ENCODE measurements at places on chromosomes 12 and 14.

DNA sequence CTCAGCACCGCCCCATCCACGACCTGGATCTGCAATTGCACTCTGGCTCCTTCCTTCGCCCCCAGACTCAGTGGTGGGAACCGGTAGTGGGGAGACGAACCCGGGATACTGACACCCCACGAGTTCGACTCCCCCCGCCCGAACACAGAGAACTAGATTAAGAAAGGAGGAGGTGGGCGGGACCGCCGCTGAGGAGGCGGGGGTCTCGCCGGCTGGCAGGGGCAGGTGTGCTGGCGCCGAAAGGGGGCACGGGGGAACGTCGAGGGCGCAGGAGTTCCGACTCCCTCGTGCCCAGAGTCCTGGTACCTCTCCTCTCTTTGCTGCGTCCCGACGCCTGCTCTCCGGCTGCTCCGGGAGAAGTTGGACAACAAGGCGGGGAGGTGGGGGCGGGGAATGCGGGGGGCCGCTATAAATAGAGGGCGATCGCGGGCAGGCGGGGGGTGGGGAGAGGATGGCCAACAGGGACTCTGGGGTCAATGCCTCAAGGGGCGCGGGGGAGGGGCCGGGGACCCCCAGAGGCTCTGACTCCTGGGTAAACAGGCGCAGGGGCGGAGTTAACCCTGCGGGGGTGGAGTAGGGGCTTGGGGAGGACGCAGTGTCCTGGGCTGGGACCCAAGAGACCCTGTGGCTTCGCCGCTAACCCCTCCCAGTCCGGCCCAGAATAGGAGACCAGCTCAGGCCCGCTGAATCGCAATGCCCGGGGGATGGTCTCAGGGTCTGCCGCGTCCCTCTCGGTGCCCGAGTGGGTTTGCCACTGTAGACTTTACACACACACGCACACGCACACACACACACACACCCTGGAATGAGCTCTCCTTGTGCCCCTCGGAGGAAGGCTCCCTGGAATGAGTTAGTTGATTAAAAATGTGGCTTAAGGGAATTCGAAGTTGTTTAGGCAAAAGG lies 761 bp upstream of the NDRG2 start:
- no peak for DNase-seq

DNA sequence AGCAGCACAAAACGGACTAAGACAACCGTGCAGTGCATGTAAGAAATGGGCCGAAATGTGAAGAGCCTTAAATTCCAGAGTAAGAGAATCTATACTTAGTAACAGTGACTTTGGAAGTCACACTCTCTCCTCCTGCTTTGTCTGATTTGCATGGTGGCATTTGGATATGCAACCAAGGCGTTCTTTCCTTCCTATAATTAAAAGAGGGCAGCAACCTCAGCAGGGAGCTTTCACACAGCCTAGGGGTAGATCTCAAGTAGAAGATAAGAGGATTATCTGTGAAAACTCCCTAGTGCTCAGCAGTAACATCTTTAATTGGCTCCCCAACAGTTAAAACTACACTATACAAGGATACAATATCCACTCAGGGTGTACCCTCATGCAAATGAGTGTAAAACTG lies 16.5 kb downstream of the GMFB start:
- no peak for DNase-seq

- DNase-seq, result no peak
These were observed 114.2 kb upstream of the ARID2 start for GRCh38 chr12:45615268-45615667.

DNA sequence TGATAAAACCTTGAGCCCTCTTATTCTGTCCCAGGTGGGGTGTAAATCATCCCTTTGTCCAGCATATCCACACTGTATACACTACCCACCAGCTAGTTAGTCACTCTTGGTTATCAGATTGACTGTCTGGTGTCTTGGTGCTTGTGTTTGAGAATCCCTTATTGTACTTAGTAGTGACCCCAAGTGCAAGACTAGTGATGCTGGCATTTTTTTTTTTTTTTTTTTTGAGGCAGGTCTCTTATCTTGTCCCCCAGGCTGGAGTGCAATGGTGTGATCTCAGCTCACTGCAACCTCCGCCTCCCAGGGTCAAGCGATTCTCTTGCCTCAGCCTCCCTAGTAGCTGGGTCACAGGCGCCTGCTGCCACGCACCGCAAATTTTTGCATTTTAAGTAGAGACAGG lies 5.8 kb downstream of the VRK1 start:
- no peak for DNase-seq

DNA sequence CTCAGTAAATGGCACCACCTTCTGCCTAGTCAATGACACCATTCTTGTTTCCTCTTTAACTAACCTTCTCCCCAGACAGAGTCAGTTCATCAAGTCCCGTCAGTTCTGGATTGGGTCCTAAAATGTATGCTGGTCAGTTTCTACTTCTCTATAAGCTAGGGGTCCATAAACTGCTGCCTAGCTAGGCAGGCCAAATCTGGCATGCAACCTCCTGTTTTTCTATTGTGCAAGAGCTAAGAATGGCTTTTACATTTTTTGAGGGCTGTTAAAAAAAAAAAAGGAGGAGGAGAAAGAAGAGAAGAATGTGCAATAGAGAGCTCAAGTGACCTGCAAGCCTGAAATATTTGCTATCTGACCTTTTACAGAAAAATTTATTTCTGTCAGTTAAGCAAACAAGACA lies 6.4 kb upstream of the TMED10 start:
- no peak for DNase-seq

DNA sequence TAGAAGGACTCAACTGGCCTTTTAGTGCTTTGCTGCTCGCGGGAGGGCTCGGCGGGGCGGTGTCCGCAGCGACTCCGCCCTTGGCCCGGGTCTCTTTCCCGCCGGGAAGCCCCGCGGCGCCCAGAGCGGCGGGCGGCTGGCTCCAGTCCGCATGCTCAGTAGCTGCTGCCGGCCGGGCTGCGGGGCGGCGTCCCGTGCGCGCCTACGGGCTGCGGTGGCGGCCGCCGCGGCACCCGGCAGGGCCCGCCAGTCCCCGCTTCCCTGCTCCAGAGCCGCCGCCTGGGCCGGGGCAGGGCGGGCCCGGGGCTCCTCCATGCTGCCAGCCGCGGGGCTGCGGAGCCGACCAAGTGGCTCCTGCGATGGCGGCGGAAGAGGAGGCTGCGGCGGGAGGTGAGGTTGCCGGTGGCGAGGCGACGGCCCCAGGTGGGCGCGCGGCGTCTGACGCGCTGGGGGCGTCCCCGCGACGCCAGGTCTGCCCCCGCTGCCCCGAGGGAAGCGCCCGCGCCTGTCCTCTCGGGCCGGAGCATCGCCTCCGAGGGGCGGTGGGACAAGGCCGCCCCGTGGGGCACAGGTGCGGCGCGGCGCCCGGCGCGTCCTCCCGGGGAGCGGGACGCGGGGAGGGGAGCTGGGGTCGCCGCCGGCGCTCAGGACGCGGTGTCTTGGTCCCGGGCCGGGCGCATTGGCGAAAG lies at the start of gene BMAL2:
Gene BMAL2 (plus strand): TSS at position 123 of the 689 bp plus-strand sequence. CDS start 237 bp downstream, at position 360.
- peak; percentile 65 for DNase-seq

- no peak for DNase-seq
These were observed 12.3 kb downstream of the NUDT4 start for GRCh38 chr12:93390031-93390430.

DNA sequence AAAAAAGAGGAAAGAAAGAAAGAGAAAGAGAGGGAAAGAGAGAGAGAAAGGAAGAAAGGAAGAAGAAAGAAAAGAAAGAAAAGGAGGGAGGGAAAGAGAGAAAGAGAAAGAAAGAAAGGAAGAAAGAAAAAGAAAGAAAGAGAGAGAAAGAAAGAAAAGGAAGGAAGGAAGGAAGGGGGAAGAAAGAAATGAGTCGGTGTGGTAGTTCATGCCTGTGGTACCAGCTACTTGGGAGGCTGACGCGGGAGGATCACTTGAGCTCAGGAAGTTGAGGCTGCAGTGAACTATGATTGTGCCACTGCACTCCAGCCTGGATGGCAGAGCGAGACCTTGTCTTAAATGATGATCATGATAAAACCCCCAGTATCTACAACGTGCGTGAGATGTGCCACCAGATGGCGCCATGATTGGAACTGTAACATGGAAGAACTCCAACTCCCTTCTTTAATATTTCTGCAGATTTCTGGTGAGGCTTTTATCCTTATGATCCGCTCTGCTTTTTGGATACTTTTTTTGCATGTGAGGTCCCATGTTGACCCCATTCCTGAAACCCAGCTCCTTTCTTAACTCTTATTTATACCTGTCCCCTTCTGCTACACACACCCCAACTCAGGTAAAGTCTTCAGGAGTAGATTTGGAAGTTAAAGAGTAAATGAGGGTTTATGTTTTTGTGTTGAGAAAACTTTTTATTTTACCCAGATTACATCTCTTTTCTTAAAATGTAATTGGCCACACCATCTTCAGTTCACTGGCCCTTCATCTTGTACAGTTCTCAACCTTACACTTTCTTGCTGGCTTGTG lies 25.6 kb downstream of the RNASE10 start:
- DNase-seq, result peak; percentile 60

DNA sequence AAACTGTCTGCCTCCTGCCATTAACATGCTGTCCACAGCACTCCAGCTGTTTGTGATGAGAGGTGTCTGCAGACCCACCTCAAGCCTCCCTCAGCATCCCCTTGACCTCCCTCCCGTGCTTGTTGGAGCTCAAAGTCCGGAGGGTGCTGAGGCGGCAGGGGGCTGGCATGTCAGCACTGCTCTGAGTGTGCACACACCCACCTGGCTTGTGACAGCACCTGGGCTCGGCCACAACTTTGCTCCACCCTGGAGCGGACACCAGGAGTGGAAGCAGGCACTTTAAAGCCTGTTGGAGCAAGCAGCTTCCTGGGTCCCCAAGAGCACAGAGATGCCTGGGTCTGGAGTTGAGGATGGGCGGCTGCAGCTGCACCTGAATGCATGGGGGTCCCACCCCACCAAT lies 20.9 kb downstream of the SERPINA3 start:
- DNase-seq, result no peak

DNA sequence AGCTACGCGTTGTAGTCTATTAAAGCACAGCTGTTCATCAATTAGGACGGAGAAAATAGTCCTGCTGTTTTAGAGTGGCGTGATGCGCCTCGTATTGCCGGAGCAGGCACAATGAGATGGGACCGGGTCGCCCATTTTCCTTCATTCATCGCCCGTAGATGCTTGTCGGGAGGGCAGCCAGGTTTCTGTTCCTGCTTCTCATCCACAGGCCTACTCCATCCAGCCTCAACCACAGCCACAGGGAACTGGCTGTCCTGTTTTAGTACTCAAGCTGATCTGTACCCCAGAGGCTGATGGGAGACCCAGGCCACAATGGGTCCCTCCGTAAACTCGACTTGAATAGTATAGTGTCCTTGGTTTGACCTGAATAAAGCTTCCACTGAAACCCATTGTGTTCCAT lies 264.0 kb downstream of the VRK1 start:
- no peak for DNase-seq

GRCh38 chr12:123983822-123984485 lies 10.9 kb downstream of the ZNF664 start:
- DNase-seq, result peak; percentile 48

GRCh38 chr12:675562-675961 lies 12.3 kb upstream of the NINJ2 start:
- no peak for DNase-seq

GRCh38 chr14:72828604-72829003 lies 65.3 kb downstream of the DPF3 start:
- no peak for DNase-seq

GRCh38 chr12:60182354-60182753 lies 586.5 kb downstream of the SLC16A7 start:
- no peak for DNase-seq

- DNase-seq, result no peak
These were observed 1042.4 kb downstream of the AACS start for GRCh38 chr12:126107659-126108058.

DNA sequence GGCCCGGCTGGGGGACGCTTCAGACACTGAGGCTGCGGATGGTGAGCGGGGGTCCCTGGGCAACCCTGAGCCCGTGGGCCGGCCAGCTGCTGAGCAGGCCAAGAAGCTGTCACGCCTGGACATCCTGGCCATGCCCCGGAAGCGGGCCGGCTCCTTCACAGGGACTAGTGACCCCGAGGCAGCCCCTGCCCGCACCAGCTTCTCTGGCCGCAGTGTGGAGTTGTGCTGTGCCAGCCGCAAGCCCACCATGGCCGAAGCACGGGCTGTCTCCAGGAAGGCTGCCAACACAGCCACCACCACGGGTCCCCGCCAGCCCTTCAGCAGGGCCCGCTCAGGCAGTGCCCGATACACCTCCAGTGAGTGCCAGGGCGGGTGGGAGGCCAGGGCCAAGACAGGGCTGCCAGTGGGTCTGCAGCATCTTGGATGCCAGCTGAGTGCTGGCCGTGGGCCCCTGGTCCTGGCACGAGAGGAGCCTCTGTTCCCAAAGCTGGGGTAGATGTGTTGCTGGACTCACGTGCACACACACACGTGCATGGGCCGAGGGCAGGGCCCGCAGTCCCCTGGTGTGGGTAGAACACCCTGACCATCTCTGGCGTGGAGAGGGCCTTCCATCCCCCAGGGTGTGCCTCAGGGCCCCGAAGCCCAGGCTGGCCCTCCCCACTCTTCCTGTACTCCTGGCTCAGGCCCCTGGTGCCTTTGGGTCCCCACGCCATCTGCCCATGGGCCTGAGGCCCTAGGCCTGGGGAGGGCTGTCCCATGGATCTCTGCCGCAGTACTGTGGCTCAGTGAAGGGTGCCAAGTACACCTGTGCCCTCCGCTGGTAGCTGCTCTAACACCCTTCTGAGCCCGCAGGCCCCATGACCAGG lies 22.8 kb downstream of the CEP170B start:
- DNase-seq, result no peak

DNA sequence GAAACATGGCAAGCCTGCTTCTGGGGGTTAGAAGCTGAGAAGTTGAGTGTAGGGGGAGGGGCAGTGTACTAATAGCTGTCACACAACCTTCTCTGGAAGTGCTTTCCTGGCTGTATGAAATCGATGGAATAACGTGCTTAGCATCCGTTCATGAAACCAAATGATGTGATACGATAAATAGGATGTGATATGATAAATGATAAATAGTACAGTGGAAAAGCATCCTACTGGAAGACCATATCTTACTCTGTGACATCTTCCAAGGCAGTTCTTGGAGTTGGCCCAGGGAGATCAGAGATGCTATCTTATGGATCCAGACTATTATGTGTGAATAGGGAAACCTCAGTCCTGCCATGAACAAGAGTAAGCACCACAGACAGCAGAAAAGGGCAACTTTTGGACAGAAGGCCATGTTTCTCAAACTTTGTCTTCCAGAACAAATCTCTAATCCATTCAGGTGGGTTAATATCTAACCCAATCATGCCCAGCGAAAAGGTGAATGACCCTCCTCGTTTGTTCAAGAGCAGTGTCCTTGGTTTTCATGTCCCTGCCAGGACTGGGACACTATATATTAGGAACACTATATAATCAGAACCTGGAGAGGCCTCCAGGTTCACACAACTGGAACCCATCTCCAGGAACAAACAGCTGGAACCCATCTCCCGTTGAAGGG lies at the start of gene ANG:
Gene ANG (plus strand): TSS at position 598 of the 673 bp plus-strand sequence. CDS start 4,801 bp downstream, outside the sequence.
- no peak for DNase-seq

DNA sequence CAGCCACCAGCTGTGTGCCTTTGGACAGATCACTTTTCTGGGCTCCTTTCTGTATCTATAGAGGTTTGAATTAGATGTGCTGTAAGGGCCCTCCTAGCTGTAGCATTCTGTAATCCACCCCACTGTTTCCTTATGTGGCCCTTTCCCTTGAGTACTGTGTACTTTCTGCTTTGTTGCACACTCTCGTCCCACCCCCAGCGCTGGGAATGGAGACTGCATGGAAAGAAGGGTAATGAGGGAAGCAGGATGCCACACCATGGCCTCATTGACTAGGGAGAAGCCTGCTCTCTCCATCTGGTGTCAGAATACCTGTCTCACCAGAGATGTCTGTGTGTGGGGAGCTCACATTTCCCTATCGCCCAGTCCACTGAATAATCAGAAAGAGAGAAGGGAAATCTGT lies 13.6 kb upstream of the GALNT16 start:
- no peak for DNase-seq

- no peak for DNase-seq
These were observed 238.4 kb upstream of the HMGA2 start for GRCh38 chr12:65585648-65586602.

Measured in MM.1S (cell line).